Osteoblast (primary cell): ENCODE measurements at places on chromosomes 5 and 9. TPM values are rescaled to one million over a fixed set of nuclear protein-coding genes. Genes with fewer than 3 reads are reported as not detected.
A peak's percentile ranks its signal among the peaks of the same experiment; 100 is the strongest.

DNA sequence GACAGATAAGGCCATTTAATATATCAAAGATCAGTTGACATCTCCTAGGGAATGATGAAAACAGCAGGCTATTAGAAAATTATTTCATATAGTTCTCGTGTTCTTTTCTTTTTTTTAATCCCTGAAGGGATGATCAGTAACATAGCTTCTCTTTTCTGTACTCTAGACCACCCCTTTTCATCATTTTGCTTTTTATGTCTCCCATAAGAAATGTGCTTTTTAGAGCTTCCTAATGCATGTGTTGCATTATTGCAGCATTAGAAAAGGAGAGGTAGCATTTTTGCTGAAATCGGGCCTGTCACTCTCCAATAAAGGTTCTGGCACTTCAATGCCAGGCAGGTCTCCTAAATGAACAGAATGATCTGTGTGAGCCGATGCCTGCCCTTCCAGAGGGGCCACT lies 143.3 kb downstream of the NTRK2 start:
- no peak for DNase-seq

DNA sequence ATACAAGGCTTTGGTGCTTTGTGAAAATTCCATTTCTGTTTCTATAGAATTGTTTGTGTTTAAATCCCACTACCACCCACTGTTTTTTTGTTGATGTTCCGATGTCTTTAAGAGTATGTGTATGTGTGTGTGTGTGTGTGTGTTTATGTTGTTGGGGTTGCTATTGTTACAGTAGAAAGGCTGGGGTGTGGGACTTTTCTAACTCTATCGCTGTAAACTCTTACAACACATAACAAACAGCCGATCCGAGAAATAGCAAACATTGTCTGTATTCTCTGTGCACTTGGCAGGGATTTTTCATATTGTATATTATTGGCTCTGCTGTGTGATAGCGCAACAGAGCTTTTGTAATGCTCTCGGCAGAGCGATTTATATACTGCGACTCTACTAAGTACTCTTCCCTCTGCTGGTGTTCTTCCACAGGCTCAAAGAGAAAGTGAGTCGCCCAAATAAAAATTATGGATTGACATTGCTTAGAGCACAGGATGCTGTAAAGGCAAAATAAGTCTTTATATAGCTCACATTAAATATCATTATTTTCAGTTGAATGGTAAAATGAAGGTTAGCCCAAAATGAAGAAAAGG lies 492.2 kb upstream of the ARRDC3 start:
- DNase-seq, result no peak

DNA sequence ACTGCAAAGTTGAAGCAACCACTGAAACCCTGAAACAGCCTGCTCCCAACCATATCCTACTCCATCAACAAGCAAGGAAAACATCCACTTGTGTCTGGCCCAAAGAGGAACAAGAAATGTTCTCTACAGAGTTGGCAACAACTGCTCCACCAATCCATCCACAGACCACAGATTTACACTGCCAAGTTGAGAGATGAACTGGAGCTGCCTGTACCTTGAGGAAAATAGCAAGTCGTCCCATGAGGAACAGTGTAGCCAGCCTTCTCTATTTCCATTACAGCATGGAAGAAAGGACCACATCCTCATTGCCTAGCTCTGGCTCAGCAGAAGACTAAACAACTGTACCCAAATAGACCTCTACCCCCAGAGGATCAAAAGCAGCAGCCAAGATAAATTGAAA lies 60.4 kb downstream of the DEPDC1B start:
- no peak for DNase-seq

- DNase-seq, result no peak
These were observed 33.1 kb upstream of the MVB12B start for GRCh38 chr9:126293522-126293889.

The ROR2 gene
- total RNA-seq, result 13.8 and 28.3 TPM in 2 replicates

- DNase-seq, result no peak
These were observed 16.4 kb upstream of the ABCA1 start for GRCh38 chr9:104944356-104944755.

The TMEM215 gene
- not detected in 2 replicates for total RNA-seq

DNA sequence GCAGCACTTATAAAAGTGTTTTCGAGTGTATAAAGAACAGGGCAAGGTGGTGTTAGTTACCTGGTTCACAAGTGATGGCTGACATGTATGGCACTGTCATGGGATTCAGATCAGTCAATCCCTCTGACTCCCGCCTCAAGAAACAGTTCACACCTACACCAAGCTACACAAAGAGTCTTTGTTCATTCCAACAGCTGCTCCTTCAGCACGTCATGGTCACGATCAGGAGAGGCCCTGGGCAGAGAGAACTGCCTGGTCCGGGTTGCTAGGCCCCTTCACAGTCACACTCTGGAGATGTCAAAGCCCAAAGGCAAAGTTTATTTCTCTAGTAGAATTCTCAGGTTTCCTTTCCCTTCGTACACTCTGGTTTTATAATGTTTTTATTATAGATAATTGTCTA lies 426.7 kb downstream of the ZSWIM6 start:
- no peak for DNase-seq

GRCh38 chr5:545641-546375 lies 21.6 kb upstream of the SLC9A3 start:
- DNase-seq, result no peak

GRCh38 chr9:114002986-114003350 lies 75.1 kb downstream of the AMBP start:
- DNase-seq, result no peak

- DNase-seq, result no peak
These were observed 302.6 kb downstream of the ACTL7B start for GRCh38 chr9:108553111-108553635.

GRCh38 chr9:36263683-36264082 lies 5.4 kb upstream of the GNE start:
- DNase-seq, result no peak

- no peak for DNase-seq
These were observed 101.2 kb downstream of the AK8 start for GRCh38 chr9:132776891-132777290.

The SCGB3A2 gene
- not detected in 2 replicates for total RNA-seq

GRCh38 chr5:116502616-116503015 lies 72.0 kb downstream of the SEMA6A start:
- no peak for DNase-seq

- no peak for DNase-seq
These were observed 204.4 kb downstream of the TRIO start for GRCh38 chr5:14347522-14347921.

DNA sequence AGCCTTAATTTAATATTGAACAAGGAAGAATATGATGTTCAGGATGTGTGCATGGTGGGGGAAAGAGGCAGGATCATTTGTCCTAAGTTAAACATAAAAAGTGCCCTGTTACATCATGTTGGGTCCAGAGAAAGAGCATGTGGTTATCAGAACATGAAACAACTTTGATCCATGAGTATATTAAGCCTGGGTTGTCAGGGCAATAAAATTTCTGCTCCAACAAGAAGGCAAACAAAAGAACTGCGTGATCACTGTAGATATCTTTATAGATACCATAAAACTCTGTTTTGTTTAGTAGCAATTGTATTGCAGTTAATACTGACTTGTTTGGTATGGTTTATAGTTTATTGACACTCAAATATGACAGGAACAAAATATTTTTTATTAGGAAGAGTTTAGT lies 35.2 kb downstream of the PCA3 start:
- DNase-seq, result no peak

DNA sequence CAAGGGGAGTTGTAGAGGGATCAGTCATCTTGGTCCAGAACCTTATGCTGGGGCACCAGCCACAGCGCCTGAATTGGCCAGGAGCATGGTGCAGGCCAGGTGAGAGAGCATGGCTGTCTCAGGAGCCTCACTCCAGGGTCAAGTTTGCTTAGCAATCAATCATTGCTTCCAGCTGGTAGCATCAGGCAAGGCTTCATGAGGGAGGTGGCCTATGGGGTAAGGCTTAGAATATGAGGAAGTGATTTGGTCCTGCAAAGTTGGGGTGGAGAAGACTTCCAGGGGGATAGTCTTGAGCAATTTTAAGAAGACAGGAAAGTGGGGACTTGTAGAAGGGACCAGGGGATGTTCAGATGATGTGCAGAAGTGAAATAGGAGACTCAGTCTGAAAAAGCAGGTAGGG lies 53.9 kb upstream of the PITX1 start:
- DNase-seq, result no peak

DNA sequence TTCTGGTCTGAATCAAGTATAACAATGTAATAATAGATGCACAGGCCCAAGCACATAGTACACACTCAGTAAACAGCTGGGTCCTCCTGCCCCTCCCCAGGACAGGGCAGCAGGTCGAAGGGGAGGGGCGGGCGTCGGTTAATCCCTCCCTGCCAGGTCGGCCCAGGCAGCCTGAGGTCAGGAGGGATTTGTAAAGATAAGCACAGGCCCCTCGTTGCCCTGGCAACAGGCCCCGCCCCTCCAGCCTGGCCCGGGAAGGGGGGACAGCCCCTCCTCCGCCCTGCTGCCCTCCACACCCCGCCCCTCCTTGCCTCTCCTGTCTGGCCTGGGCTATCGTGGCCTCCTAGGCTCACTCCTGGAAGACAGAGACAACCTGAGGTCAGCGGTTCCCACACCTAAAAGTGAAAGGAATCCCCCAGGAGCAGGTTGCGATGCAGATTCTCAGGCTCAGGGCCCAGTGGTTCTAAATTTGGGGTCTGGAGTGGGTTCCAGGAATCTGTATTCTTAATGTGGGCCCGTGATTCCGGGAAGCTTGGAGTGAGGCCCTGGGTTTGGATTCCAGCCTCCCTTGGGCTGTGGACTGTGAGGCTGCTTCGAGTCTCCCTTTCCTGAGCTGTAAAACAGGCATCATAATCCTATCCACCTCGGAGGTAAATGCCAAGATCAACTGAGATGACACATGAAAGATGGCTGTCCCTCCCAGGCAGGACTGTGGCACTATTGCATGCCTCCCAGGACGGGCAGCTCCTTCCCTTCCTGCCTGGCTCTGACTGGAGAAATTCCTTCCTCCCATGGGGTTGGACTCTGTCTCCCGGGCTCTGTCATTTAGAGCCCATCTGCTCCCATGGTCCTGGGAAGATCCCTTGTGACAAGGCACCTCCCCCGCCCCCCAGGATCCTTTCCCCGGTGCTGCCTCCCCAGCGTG lies 4.4 kb downstream of the CRB2 start:
- DNase-seq, result peak; percentile 87

DNA sequence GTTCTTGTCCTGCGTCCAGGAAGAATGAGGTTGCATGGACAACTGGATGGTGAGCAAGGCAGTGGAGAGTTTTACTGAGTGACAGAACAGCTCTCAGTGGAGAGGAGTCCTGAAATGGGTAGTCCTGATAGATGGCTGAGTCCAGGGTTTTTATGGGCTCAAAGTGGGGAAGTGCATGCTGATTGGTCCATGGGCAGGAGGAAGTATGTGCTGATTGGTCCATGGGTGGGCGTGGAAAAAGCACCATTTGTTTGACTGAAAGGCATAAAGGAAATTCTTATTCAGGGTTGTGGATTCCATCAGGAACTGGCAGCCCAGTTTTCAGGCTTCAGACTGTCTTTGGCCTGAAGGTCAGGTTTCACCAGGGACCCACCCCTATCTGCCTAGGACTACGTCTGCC lies 10.6 kb downstream of the FSD1L start:
- no peak for DNase-seq

DNA sequence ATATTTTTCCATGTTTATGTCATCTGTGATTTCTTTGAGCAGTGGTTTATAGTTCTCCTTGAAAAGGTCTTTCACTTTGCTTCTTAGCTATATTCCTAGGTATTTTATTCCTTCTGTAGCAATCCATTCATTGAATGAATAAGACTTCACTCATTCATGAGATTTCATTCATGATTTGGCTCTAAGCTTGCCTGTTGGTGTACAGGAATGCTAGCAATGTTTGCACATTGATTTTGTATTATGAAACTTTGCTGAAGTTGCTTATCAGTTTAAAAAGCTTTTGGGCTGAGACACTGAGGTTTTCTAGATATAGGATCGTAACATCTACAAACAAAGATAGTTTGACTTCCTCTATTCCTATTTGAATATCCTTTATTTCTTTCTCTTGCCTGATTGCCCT lies 15.9 kb downstream of the RLN2 start:
- no peak for DNase-seq

DNA sequence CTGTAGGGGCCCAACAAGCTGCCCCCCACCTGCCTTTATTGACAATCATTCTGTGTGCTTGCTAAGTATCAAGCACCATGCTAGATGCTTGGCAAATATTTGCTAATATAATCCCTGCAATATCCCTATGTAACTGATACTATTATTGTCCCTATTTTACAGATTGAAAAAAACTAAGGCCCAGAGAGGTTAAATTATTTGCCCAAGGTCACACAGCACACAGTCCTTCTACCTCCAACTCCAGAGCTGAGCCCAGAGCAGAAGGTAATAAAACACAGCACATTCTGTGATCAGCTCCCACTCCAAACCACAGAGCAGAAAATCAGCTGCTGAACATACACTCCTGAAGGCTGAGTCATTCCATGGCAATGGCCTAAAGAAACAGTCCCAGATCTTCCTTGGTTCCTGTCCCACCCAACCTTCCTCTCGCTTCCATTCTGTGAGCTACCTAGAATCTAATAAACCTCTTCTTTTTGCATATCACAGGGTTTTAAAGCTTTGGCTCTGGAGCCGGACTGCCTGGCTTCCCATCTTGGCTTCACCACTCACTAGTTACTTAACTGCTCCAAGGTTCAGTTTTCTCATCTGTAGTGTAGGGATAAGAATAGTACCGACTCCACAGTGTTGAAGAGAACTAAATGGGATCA lies 66.7 kb upstream of the ADRA1B start:
- DNase-seq, result no peak

The OLFM1 gene
- under 0.01 and 0.29 TPM in 2 replicates for total RNA-seq

GRCh38 chr5:131720714-131721113 lies 76.1 kb downstream of the FNIP1 start:
- no peak for DNase-seq

DNA sequence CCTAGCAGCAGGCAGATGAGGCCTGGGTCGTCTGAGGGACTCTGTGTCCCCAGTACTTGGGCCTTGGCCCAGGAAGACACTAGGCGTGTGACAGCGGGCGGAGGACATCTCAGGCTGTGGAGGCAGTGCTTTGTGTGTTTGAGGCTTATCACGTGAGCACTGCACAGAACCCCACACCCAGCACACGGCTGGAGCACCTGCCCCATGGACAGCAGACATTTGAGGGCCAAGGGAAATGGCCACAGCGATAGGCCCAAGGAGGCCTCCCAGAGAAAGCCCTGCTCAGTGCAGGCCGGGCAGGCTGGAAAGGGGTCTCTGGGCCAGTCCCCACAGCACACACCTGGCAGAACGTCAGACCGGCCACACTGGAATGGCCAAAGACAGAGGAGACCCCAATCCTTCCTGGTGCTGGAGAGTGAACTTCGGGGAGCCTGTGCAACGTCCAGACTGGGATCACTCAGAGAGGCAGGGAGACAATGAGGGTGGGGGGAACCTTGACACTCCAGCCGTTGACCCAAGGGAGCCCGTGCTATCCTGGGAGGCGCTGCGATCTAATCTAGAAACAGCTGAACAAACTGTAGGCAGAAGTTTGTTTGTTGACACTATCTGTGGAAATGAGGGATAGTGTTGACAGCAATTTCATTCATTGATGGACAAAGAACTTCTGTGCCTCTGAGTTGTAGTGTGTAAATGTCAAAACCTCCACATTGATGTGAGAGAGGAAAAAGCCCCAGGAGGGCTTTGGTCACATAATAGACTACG lies 19.6 kb upstream of the FLT4 start:
- DNase-seq, result no peak

- DNase-seq, result peak; percentile 79
These were observed 5.0 kb upstream of the CXXC5 start for GRCh38 chr5:139642891-139643871.

The ARL14EPL gene
- total RNA-seq, result not detected in 2 replicates

The SPATA31A1 gene
- not detected in 2 replicates for total RNA-seq

The SLC22A4 gene
- 2.9 and 3.8 TPM in 2 replicates for total RNA-seq
